ENCODE measurements at places on chromosomes 6 and 20.

DNA sequence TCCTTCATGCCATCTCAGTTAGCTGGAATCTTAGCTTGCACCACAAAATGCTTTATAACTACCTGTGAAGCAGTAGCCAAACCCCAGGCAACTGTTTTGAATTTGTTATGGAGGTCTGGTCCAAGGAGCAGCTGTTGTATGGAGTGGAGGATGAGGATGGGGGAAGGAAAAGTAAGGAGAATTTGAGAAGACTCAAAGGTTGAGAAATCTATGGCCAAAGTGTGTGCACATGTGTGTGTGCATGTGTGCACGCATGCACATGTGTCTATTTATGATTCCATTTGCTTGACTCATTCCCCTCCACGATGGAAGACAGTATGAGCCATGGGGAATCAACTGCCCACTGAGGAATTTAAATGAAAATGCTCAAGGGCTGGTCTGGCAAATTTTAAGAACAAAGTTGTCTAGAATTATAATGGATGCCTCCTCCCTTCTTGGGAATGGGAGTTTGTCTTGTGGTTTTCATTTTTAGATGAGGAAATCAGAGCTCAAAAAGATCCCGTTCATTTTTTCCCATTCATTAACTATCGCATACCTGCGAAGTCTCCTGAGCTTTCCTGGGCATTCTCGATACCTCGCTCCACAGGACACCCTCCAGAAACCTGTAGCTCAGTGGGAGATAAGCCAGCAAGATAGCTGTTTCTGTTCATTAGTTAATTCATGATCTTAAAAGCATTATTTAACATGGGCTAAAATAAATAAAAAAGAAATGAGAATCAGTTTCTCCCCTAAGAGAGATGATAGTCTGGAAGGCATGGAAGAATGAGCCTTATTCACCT lies 152.3 kb upstream of the NEDD9 start:
- DNase-seq: no peak

GRCh38 chr6:138821519-138821918 lies 25.6 kb downstream of the ECT2L start:
- DNase-seq: no peak

- no peak for DNase-seq
Measured at GRCh38 chr20:16020971-16021370, 552.3 kb downstream of the KIF16B start.

- DNase-seq: no peak
Measured at GRCh38 chr6:42440778-42441696, 10.7 kb downstream of the TRERF1 start.

GRCh38 chr6:98827295-98828159 lies 6.8 kb upstream of the POU3F2 start:
- DNase-seq: no peak

DNA sequence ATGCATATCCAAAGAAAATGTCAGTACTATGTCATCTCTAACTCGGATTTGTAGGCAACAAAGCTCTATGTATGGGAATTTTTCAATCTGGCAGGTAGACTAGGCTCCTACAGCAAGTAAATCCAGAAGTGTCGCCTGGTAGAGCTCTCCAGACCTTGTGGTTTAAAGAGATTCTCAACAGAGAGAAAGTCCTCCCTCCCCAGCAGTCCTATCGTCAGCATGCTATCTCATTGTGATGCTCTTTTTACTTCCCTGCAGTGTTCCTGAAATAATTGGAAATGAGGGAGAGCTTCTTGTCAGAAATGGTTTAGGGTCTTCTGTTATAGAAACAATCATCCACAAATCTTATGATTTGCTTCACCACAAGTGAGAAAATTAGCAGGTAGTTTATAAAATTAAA lies 395.4 kb downstream of the FRK start:
- DNase-seq: no peak

DNA sequence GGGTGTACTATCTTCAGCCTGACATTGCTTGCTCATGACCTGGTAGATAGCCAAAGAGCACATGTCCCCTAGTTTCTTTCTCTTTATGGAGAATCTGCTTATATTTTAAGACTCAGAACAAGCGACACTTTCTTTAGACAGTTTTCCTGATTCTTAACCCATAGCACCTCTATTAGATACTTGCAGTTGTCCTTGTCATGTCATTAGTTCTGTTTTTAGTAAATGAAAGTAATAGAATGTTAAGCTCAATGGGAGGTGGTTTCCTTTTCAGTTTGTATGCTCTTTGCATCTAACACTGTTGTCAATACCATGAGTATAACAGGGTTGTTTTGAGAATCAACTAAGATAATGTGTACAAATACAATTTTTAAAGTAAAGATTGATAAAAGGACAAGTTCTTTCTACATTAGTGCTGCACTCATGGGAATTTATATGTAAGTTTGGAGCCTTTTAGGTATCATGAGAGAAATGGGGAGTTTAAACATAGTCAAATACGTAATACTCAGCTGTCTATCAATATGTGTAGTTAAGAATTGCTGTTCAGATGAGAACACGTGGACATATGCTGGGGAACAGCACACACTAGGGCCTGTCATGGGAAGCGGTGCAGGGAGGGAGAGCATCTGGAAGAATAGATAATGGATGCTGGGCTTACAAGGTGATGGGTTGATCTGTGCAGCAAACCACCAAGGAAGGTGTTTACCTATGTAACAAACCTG lies 124.3 kb downstream of the GRM1 start:
- no peak for DNase-seq

DNA sequence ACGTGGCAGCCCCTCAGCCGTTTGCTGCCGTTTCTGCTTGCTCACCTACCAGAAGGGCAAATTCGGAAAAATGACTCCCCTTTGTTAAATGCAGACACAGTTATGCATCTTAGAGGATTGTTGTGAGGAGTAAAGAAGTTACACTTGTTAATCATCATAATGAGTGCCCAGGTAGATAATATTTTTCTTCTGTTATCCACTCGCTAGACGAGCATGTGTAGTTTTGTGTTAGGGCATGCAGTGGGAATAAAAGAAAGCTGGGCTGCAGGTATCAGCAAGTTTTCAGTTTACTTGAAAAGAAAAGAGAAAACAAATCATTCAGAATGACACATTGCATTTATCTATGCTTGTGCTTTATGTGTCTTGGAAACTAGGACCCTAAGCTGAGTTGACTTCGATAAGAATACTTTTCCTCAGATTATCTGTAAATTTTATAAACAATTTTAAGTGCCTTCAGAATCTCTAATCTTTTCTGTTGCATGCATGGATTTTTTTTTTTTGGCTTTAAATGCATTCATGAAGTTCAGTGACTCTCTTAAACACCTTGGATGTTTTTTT lies 365.3 kb downstream of the QKI start:
- DNase-seq: no peak

- DNase-seq: no peak
Measured at GRCh38 chr6:42564506-42564825, 637 bp downstream of the UBR2 start.

GRCh38 chr6:15990179-15990578 lies 138.7 kb upstream of the MYLIP start:
- no peak for DNase-seq

Measured in ascending aorta (tissue), 2 donors.